Articular chondrocyte of knee joint (primary cell): ENCODE measurements at places on chromosomes 5 and 9. TPM values are rescaled to one million over a fixed set of nuclear protein-coding genes. Genes with fewer than 3 reads are reported as not detected.

Gene HAVCR2
- 0.26 and 0.43 TPM in 2 replicates for total RNA-seq

Gene DNAH5
- total RNA-seq = 1.1 and 1.2 TPM in 2 replicates

Gene CCNO
- total RNA-seq = 1.8 and 2.0 TPM in 2 replicates

Gene MAMDC2
- total RNA-seq = 2.4 and 16.9 TPM in 2 replicates

Gene ENTPD8
- total RNA-seq = not detected in 2 replicates
